GM23248 (cell line): ENCODE measurements at places on chromosomes 12 and 14. TPM values are rescaled to one million over a fixed set of nuclear protein-coding genes. Genes with fewer than 3 reads are reported as not detected.

Gene ALX1
- 0.13 TPM in 1 of 2 replicates, not detected in the other for total RNA-seq

Gene ITGB7
- total RNA-seq = 1.4 and 2.4 TPM in 2 replicates

Gene FOXG1
- total RNA-seq = not detected in 2 replicates

Gene INHBE
- total RNA-seq = 0.65 and 0.76 TPM in 2 replicates

Gene TAS2R7
- not detected in 2 replicates for total RNA-seq

Gene IFT43
- 40.5 and 41.4 TPM in 2 replicates for total RNA-seq

Gene OR10AD1
- total RNA-seq = not detected in 2 replicates
